ENCODE measurements at places on chromosomes 16 and 17.

GRCh38 chr16:62638324-62638911 lies 602.2 kb upstream of the CDH8 start:
- no peak for DNase-seq

DNA sequence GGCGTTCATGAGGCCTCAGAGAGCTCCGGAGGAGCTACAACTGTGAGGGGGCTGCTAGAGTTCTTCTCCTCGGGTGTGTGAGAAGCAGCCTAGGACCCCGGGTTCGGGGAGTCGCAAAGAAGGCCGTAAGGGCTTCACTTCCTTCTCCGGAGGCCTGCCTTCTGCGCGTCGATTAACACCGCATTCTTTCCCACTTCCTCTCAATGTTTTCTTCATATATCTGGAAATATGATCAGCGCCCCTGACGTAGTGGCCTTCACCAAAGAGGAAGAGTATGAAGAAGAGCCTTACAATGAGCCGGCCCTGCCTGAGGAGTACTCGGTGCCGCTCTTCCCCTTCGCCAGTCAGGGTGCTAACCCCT lies 449 bp downstream of the SMCR8 start:
- peak; percentile 48 for DNase-seq

DNA sequence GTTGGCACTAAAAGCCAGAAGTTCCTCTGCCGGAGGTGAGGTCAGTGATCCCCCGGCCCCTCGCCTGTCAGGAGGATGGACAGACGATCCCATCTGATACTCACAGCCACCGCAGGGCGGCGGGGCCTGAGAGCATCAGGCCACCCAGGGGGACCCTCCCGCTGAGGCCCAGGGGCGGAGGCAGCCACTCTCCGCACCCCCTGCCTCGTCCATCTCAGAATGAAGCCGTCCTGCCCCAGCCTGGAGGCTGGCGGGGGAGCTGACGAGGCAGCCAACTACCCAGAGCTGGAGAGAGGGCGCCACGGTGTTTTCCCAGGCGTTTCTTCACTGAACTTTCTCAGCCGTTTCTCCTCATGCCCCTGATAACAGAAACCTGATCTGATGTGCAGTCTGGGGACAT lies 22.6 kb downstream of the TPSD1 start:
- no peak for DNase-seq

DNA sequence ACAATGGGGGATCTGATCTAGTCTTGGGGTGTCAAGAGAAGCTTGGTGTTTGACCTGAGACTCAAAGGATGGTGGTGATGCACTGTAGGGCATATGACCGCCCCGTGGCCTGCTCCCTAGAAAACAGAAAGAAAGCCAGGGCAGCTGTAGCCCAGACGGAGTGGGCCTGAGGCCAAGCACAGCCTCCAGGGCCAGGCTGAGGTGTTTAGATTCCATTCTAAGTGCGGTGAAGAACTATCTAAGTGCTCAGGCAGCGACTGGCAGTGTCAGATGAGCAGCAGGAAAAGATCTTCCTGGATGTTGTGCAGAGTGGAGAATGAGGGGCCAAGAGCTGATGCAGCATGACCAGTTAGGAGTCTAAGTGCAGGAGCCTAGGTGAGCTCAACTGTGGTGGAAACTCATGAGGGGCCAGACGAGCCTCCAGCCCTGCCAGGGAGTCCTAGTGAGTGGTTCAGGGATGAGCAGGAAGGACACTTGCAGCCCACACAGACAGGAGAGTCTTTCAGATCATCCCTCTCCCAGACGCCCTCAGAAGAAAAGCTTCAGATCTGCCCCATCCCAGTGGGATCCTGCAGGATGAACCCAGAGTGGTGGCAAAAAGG lies 314.2 kb upstream of the CCL2 start:
- no peak for DNase-seq

DNA sequence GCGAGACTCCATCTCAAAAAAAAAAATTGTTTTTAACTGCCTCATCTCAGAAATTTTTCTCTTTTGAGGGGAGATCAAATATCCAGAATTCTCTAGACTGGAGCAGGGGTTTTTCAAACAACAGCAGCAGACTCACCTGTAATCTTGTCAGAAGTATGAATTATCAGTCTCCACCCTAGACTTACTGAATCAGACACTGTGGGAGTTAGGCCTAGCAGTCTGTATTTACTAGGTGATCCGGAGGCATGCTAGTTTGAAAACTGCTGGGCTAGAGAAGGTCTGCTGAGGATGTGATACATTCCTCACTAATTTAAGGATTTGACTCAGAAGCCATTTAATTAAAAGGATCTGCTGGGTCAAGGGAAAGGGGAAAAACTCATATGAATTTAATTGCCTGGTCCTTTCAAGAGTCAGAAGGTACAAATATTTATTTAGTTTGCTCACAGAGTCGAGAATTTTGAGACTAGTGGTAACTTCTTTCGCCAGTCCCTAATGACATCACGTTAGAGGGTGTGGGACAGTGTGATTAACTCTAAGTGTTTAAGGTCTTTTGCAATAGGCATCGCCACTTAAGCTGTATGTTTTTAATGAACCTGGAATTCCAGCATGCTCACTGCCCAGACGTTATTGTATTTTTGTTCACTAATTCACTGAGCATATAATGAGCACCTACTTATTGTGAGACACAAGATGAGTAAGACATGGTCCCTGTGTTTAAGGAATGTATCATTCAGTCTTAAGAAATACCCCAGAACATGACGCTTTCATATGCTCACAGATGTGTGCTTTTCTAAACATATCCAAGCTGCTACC lies 14.2 kb downstream of the ATP6V0A1 start:
- DNase-seq: no peak

GRCh38 chr16:77993111-77993985 lies 29.0 kb upstream of the CLEC3A start:
- DNase-seq: no peak

All from HL-60 (cell line).